CD4-positive, alpha-beta T cell (primary cell): ENCODE measurements at places on chromosomes 5 and 9. TPM values are rescaled to one million over a fixed set of nuclear protein-coding genes. Genes with fewer than 3 reads are reported as not detected.

DNA sequence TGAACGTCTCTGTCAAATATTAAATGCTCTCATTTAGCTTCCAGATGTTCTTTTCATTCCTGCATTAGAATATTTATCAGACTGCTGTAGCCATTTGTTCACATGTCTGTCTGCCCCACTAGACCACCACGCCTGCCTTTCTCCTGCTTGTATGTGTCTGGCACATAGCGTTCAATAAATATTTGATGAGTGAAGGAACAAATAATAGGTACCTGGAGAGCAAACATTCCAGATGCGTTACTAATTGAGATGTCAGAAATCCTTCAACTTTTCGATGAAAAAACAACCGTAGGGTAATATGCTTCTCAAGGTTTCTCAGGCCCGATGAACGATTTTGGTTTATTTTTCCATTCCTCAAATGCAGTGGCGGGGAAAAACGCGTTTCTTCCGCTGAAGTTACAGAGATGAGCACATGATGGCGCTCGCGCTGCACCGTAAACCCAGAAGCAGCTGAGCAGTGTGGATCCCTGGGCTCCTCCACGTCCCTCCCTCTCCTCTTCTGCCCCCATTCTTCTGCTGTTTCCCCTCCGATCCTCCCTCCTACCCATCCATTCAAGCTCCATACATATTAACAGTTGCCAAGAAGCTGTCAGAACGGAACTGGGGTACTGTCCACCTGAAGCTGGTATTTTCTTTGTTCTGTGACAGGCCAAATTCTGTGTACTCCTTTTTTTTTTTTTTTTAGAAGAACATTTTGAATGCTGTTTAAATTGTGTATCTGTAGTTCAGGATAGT lies 245.4 kb downstream of the MPDZ start:
- H3K4me1 ChIP-seq, result no peaks in the 10 kb centered on the region
- no peaks in the 10 kb centered on the region for H3K36me3 ChIP-seq
- H3K27ac ChIP-seq, result no peak overlapping the region
- no peak overlapping the region for H3K4me3 ChIP-seq

Gene IFNA13
- not detected for total RNA-seq

DNA sequence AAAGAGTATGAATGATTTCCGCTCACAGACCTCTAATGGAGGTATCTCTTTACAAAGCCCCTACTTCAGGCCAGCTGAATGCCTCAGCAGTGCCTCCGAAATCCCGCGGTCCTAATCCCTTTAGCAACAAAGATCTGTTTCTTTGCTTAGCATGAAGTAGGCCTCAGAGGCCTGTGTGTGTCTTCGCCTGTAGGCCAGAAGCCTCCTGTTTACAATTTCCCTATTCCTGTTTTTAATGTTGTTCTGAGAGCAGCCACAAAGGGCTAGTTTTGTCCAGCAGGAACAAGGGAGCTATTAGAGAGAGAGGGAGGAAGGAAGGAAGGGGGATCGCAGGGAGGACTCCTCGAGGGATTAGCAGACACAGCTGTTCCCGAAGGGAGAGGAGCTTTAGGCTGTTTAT lies 166.4 kb upstream of the SPRY4 start:
- no peaks in the 10 kb centered on the region for H3K4me1 ChIP-seq
- H3K27me3 ChIP-seq, result no peaks in the 10 kb centered on the region
- H3K4me3 ChIP-seq, result no peak overlapping the region
- no peak overlapping the region for H3K27ac ChIP-seq

Gene CCDC69
- total RNA-seq, result 68.9 TPM

Gene LHFPL2
- 0.19 TPM for total RNA-seq

DNA sequence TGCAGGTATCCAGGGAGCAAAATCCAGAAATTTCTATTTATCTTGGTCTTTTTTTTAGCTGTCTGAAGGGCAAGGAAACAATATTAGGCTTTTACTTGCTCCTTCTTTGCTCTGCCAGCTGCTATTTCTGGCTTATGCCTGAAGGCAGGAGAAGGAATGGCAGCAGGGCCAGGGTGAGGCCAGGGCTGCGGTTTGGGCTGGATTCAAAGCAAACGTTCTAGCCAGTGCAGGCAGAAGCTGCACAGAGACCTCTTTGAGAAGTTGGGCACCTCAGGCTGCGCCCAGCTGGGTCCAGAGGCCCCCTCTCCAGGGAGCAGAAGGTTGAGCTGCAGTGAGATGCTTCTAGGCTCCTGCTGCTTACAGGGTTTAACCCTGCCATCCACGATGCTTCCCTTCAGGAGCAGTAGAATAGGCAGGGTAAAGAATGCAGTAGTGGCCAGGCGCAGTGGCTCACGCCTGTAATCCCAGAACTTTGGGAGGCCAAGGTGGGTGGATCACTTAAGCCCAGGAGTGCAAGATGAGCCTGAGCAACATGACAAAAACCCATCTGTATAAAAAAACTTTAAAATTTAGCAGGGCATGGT lies 201.2 kb downstream of the ADCY2 start:
- no peak overlapping the region for H3K27ac ChIP-seq
- no peak overlapping the region for H3K4me3 ChIP-seq
- DNase-seq, result no peak
- no peaks in the 10 kb centered on the region for H3K36me3 ChIP-seq
- no peaks in the 10 kb centered on the region for H3K4me1 ChIP-seq

GRCh38 chr5:135442431-135443160 lies 4.6 kb downstream of the DCANP1 start:
- no peak overlapping the region for H3K27ac ChIP-seq
- no peaks in the 10 kb centered on the region for H3K27me3 ChIP-seq
- no peaks in the 10 kb centered on the region for H3K36me3 ChIP-seq
- no peak overlapping the region for H3K4me3 ChIP-seq

Gene DIPK1B
- 0.11 TPM for total RNA-seq

Gene LCN15
- not detected for total RNA-seq

Gene PCDHB4
- total RNA-seq, result not detected

DNA sequence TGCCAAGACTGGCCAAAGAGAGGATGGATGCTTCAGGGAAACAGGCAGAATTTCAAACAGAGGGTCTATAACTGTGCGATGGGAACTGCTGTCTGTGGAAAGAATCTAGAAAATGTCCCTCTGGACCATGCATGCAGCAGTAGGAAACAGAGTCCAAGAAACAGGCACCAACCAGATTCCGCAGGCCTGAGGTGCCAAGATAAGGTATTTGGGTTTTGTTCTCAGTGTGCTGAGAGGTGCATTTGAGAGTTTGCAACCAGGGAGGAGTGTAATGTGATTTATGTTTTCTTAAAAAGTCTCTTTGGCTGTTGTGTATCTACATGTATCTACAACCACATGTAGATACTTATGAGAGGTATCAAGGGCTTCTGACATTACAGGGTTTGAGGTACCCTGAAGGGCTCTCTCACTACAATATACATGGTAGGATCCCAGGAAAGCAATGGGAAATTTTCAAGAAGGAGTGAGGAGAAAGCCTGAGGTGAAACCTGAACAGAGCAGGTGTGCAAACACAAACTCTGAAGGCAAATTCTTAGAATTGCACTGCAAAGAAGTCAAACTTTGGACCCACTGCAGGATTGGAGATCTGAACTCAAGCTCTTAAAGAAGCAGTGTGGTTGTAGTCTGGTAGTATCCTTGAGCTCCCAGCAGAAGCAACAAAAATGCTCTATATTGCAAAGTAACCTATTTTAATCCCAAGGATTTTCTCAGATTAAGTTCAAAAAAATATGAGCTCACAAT lies 182.8 kb upstream of the NFIL3 start:
- H3K36me3 ChIP-seq, result no peaks in the 10 kb centered on the region
- no peak overlapping the region for H3K27ac ChIP-seq
- no peak overlapping the region for H3K4me3 ChIP-seq
- no peaks in the 10 kb centered on the region for H3K4me1 ChIP-seq
- peaks cover 10% of the 10 kb centered on the region for H3K27me3 ChIP-seq
- no peak for DNase-seq

- H3K27me3 ChIP-seq, result no peaks in the 10 kb centered on the region
- H3K36me3 ChIP-seq, result no peaks in the 10 kb centered on the region
- no peaks in the 10 kb centered on the region for H3K4me1 ChIP-seq
- no peak overlapping the region for H3K27ac ChIP-seq
- no peak for DNase-seq
Measured at GRCh38 chr9:22440841-22441240, 5.8 kb upstream of the DMRTA1 start.

- no peak for DNase-seq
- no peaks in the 10 kb centered on the region for H3K4me1 ChIP-seq
- H3K36me3 ChIP-seq, result no peaks in the 10 kb centered on the region
- no peak overlapping the region for H3K27ac ChIP-seq
Measured at GRCh38 chr9:134422301-134423090, 96.2 kb downstream of the RXRA start.

Gene PAX5
- total RNA-seq, result 0.03 TPM

Gene ORM2
- total RNA-seq, result not detected

- no peaks in the 10 kb centered on the region for H3K4me1 ChIP-seq
- no peak overlapping the region for H3K4me3 ChIP-seq
- no peaks in the 10 kb centered on the region for H3K36me3 ChIP-seq
- DNase-seq, result no peak
Measured at GRCh38 chr5:2998106-2998505, 246.6 kb upstream of the IRX2 start.
